ENCODE measurements at places on chromosomes 11 and 22.

- DNase-seq: no peak
Observed at GRCh38 chr22:39345231-39345630, 4.6 kb upstream of the SYNGR1 start.

DNA sequence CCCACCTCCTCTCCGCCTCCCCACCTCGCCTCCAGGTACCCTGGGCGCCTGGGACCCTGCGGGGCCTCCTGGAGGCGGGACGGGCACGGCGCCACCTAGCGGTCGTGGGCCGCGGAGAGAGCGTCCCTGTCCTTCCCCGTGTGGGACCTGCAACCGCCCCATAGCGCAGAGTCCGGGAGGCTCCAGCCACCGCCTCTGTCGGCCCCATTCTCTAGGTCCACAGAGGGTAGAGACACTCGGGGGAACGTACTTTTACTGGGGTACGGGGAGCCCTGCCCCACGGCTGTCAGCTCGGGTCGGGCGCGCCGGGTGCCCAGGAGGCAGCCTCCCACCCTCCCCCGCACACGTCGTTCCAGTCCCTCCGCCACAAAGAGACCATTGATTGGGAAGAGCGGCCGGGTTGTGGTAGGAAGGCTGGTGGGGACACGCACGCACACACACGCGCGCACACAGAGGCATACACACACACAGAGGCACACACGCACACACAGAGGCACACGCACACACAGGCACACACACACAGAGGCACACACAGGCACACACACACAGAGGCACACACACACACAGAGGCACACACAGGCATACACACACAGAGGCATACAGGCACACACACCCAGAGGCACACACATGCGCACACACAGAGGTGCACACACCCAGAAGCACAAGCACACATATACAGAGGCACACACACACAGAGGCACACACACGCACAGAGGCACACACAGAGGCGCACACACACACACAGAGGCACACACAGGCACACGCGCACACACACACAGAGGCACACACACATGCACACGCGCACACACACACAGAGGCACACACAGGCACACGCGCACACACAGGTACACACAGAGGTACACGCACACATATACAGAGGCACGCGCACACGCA lies 12.6 kb upstream of the NECTIN1 start:
- no peak for DNase-seq

- no peak for DNase-seq
Observed at GRCh38 chr11:8296038-8296649, 32.5 kb upstream of the LMO1 start.

GRCh38 chr11:1053121-1053901 lies 16.8 kb upstream of the MUC6 start:
- DNase-seq: no peak

GRCh38 chr11:46649180-46649738 lies 31.9 kb downstream of the ATG13 start:
- no peak for DNase-seq

GRCh38 chr11:112225753-112226061 lies 521 bp upstream of the PTS start:
- no peak for DNase-seq

- DNase-seq: no peak
Observed at GRCh38 chr11:86287468-86287796, 14.6 kb upstream of the HIKESHI start.

- no peak for DNase-seq
Observed at GRCh38 chr11:13338427-13339069, 61.0 kb downstream of the BMAL1 start.

- DNase-seq: no peak
Observed at GRCh38 chr11:100769617-100770016, 82.5 kb downstream of the ARHGAP42 start.

GRCh38 chr11:27837895-27838563 lies 137.8 kb upstream of the BDNF start:
- no peak for DNase-seq

- no peak for DNase-seq
Observed at GRCh38 chr22:17194213-17194612, 25.0 kb downstream of the ADA2 start.

GRCh38 chr11:35605706-35606105 lies 12.6 kb upstream of the FJX1 start:
- no peak for DNase-seq

DNA sequence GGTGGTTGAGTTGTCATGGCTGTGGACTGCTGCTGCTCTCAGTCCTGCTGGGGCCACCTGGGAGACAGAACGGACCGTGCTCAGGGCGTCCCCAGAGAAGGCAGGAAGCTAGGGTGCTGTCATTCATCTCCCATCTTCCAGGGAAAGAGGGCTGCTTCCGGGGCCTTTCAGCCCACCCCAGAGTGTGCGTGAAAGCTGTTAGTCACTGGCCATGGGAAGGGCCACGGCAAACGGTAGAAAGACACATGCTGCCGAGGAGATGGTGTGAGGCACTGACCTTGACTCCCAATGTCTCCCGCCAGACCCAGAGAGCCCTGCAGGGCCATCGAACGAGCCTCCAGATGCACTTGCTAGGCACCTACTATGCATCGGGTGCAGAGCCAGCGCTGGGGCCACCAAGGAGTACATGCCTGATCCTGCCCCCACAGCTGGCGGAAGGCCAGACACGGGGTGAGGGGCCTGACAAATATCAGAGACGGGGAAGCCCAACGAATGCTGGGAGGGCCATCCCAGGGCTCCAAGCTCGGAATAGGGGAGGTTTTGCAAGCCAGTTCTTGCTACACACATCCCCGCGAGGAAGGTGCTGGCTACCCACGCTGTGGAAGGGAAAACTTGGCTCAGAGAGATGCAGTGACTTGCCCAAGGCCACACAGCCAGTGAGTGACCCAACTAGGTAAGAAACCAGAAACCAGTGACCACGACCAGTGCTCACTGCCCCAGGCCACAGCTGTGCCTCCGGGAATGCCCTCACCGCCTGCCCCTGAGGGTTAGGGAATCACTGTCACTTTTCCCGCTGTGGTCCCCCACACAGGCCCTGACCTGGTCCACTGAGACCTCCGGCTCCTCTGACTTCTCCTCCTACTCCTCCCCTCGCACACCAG lies 10.1 kb downstream of the RAC2 start:
- DNase-seq: no peak

DNA sequence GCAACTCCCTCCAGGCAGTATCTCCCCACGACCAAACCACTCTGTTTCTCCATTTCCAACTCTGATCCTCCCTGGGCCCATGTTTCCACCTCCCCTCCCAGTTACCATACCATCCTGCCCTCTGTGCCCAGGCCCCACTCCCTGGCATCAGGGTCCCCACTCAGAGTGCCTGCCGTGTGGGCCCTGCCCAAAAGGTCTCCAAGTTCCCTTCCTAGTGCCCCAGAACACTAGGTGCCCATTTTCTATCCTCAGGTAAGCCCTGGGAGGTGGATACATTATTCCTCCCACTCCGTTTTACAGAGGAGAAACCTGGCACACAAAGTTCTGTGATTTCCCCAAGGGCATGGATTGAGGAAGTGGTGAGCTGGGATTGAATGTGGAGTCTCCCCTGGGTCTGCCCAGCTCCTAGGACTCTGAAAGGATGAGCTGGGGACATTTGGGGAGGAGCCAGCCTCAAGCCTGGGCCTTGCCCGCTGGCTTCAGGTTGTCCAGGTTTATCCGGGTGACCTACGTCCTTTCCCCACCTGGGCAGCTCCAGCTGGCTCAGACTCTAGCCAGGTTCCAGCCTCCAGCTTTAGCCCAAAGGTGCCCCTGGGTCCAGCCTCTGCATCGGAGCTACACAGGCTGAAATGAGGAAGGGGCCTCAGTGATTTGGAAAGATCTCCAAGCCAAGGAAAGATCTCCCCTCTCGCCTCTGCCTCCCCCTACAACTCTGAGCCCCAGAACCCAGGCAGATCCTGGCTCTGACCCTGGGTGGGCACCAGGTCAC lies 2.2 kb upstream of the GSTT4 start:
- DNase-seq: no peak

GRCh38 chr11:61682093-61682732 lies 2.0 kb downstream of the DAGLA start:
- DNase-seq: no peak

Measured in NCI-H774 (cell line).